Activated T-helper 1 cell treated with Interleukin-2 at 50 U/mL for 16 hours (primary cell): ENCODE measurements at places on chromosomes 7 and 10.

- DNase-seq, result no peak
These were observed 7.5 kb downstream of the SAR1A start for GRCh38 chr10:70162892-70163201.

- no peak for DNase-seq
These were observed 416.0 kb downstream of the CALN1 start for GRCh38 chr7:71996141-71996540.

DNA sequence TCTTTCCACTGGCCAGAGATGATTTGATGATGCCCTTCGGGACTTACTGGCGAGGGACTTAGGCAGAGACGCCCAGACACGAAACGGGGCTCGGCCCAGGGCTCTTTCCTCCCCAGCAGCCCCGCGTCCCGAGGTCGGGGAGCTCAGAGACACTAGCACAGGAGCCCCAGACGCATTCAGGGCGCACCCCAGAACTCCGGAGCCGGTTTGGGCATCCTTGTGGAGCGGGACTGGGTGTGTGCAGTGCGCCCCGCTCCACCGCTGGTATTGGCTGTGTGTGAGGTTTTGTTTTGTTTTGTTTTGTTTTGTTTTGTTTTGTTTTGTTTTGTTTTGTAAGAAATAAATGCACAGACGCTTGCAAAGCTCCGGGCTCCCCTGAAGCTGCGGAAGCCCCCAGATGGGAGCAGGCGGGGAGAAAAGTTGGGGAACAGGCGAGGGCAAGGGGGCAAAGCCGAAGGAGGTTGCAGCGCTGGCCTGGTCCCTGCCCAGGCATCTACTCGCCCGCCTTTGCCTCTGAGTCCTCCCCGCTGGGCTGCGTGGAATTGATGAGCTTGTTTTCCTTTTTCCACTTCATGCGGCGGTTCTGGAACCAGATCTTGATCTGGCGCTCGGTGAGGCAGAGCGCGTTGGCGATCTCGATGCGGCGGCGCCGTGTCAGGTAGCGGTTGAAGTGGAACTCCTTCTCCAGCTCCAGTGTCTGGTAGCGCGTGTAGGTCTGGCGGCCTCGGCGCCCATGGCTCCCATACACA is 1.9 kb upstream of the HOXA5 start:
- no peak for DNase-seq

- DNase-seq, result no peak
These were observed 497.3 kb downstream of the INHBA start for GRCh38 chr7:41205600-41205999.

DNA sequence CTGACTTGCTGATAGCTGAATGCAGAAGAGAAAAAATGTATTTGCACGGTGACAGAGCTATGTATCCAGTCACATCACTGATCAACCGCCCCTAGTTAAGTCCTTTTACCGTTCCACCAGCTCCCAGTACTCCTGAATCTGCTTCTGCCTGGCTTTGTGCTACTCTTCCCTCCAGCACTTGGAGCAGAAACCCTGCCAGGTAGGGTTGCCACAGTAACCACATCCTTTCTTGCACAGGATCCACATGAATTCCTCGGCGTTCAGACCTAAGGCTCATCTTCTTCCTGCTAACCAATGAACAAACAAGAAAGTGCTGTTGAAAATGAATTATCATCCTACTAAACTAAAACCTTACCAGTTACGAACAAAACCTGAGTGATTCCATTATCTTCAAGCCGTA is 52.0 kb upstream of the KCTD7 start:
- no peak for DNase-seq

DNA sequence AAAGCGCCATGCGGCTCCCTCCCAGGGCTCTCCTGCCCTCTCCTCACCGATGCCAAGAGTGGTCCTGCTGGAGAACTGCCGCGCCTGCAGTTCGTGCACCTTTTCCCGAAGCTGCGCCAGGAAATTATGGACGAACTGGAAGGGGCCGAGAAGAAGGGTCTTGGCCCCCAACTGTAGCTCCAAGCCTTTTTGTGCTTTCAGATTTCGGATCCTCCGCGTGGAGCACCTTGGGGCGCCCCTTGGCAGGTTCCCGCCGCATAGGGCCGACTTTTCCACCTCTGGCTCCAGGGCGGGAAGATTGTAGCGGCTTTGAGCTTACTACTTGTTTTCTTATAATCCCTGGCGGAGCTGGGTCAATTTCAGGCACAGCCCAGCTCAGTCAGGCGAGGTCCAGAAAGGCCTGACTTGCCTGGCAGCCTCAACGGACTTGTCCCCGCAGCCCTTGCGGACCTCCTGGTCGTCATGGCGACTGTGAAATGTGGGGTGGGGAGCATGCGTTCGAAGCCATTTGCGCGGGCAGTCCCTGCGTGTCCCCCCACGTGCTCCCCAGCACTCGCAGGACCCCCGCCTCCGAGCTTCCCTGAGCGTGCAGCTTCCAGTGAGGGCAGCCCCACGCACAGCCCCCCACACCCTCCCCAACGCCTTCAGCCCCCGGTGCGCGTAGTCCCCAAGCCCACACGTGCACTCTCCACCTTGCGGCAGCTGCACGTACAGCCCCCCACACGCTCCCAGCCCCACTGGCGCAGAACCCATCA is 129.9 kb downstream of the KBTBD2 start:
- DNase-seq, result no peak

DNA sequence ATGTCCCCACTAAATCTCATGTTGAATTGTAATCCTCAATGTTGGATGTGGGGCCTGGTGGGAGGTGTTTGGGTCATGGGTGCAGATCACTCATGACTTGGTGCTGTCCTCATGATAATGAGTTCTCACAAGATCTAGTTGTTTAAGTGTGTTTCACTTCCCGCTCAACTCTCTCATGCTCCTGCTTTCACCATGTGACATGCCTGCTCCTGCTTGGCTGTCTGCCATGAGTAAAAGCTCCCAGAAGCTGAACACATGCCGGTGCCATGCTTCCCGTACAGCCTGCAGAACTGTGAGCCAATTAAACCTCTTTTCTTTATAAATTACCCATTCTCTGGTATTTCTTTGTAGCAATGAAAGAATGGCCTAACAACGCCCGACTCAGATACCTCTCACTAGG is 6.2 kb upstream of the PSTK start:
- no peak for DNase-seq

GRCh38 chr7:108225531-108226181 is 95.5 kb upstream of the LAMB4 start:
- no peak for DNase-seq

DNA sequence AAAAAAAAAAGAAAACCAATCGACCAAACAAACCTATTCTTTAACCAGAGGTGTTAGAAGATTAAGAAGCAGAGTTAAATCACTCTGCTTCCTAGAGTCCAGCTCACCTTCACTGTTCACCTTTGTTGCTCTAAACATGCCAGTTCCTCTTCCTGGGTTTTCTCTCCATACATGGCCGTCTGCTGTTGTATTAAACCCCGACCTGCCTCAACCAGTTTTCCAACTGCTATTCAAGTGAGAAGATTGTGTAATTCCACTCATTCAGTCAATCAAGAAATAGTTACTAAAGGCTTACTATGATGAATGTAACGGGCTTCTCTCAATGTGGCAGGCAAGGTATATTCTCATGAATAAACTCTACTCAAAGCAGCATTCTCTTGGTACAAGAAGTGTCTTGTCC is 8.8 kb downstream of the AASS start:
- no peak for DNase-seq

DNA sequence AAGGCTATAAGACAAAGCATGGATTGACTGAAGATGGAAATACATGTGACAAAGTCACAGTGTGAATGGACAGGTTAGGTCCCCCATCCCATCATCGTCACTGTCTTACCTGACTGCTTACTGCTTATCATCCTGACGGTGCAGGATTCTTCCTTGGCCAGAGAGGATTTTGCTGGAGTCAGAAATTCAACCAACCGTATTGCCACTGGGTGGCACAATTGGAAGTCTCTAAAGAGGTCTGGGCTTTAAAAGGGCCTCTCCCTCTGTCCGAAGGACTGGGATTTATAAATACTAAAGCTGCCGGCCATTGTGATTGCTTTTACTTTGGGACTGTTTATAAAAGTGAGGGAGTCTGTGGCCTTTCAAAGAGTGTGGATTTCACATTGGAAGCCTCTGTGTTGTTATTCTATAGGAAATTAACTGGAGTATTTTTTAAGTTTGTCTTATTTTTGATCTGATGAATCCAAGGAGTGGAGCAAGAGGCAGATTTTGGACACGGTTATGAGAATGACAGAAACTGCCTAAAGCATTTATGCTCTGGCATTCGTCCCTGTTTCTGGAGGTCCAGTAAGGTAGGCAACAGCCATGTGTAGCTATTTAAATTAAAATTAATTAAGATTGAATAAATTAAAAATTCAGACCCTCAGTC is 113.3 kb upstream of the CREB5 start:
- no peak for DNase-seq

DNA sequence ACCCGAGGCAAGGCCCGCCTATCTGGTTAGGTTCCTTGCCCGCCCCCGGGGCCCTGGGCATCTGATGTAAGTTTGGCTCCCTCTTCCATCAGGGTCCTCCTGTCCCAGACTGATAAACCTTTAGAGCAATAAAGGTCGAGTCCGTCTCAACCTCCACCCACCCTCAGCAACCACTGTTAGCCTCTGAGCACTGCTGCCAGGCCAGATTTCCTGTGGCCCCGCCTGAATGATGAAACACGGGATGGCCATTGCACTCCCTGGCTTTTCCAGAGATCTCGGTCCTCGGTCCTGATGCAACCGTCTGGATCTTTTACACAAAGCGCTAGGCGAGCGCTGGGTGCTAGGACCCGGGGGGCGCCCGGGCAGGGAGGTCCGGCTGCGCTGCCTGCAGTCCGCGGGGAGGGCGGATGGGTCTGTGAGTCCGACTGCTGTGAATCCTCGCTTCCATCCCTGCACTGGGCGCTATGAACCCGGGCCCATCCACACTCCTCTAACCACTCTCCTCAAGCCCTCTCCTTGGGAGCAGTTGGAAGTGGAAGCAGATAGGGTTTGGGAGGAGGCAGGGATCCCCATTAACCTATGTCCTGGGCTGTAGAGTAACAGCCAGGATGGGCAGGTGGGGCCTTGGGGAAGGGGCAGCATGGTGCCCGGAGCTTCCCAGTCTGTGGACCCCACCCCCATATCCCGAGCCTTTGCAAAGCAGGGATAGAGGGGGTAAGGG is 875 bp upstream of the DDIT4 start:
- no peak for DNase-seq

DNA sequence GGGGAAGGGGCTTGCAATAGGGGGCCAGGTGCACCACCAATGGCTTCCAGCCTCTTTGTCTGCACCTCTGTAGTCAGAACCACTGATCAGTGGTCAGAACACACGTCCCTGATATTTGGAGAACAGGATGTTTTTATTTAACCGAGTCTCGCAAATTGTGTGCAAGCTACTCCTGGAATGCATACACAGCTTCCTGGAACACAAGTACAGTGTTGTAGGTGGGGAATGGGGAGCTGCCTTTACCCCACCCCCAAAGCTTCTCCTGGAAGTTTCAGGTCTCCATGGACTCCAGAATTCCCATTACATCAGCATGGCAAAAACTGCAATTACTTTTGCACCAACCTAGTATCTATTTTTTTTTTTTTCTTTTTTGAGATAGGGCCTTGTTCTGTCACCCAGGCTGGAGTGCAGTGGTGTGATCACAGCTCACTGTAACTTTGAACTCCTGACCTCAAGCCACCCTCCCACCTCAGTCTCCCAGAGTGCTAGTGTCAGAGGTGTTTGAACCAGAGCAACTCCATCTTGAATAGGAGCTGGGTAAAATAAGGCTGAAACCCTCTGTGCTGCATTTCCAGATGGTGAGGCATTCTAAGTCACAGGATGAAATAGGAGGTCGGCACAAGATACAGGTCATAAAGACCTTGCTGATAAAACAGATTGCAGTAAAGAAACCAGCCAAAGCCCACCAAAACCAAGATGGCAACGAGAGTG is 374.0 kb downstream of the CALN1 start:
- DNase-seq, result no peak

DNA sequence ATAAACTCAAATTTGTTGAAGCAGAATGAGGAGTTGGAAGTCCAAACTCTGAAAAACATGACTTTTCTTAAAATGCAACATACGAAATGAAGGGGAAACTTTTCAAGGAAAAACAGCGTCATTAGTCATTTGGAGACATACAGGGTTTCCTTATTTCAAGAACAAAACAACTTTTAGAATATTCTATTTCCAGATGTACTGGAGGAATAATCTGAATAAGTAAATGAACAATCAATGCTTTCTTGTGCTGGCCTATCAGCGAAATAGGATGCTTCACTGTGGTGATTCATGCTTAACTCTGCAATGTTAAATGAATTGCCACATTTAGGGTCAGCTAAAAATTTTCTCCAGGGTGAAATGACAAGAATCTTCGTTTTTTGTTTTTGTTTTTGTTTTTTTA is 114.3 kb downstream of the SEMA3C start:
- DNase-seq, result no peak

DNA sequence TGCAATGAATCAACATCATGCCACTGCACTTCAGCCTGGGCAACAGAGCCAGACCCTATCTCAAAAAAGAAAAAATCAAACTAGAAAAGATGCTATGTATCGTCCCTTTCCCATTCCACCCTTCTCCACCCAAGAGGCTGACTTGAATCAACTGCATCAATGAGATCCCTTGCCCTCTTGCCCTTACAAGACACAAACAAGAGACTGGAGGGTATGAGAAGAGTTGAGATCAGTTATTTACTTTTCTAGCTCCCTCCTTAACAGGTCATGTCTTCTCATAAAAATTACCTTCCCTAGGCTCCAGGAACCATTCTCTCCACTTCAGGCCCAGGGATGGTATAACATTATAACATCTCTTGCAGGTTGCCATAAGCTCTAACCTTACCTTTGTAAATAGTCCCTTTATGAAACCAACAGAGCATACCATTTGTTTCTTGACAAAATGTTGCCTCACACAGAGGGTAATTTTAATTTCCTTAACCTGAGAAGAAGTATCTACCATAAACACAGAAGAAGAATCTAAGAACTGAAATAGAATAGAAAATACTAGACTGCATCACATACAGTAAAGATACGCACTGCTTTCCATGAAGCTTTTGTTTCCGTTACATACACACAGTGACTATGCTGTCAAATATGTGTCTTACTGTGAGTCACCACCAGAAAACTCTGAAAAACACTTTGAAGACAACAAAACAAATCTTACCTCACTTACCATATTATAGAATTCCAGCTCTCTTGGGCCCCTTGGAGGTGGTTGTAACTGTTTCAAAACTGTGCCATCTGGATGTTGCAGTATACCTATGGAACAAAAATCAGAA is 30.5 kb downstream of the IPMK start:
- no peak for DNase-seq

GRCh38 chr7:44257618-44258422 is 57.0 kb downstream of the YKT6 start:
- DNase-seq, result peak; percentile 43
